Stimulated activated CD4-positive, alpha-beta T cell treated with anti-CD3 and anti-CD28 coated beads, Interleukin-4, amount 100 ng/mL, for 1 hour (primary cell): ENCODE measurements at places on chromosomes 5 and 9.

DNA sequence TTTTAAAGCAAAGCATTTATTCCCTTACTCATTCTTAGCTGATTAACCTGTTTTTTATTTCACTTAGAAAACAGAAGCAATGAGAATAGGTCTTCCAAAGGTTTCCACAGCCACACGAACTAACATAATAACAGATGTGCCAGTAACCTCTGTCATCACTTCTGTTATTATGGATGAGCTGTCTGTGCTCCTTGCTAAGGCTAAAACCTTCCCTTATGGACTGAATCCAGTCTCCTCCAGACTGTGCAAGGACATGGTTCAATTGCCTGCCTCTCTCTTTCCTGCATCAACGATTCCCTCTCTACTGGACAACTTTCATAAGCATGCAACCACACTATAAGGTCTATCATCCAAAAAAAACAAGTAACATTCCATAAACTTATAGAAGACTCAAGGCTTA lies 1446.2 kb downstream of the MAT2B start:
- no peak for DNase-seq

DNA sequence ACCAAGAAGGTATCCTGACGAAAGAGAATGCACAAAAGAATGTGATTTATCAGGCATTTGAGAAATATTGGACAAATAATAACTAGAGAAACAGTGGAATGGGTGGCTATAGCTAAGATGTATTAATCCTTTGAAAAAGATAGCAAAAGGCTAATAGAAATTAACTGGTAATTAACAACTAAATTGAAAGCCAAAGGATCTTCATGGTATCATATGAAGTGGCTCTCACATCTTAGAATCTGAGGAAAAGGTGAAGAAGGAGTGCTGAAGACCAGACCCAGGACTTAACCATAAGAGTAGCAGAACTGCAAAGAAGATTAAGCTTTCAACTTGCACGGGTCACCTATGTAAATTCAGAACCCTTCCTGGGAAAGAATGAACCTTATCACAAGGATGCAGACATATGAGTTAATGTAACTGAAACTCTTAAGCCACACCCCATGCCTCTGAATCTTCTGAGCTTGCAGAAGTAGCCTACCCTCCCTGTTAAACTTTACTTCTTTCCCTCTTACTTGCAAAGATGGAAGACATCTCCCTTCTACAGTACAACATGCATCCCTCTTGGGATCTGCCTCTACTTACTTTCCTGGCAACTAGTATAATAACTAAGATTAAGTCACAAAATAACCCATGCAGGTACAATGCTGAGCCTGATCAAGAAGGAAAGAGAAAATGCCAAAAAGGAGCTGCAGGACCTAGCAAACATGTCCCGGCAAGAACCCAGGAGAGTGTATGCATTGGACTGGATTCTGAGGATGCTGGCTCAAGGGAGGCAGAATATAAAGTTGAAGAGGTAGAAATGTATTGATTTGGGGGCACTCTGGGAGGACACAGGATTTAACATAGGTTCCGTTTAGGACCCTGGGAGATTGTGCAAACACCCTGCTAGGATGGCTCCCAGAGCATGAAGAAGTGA lies 395.5 kb upstream of the SLC30A5 start:
- DNase-seq: no peak

- no peak for DNase-seq
These were observed 36.3 kb downstream of the ITGA2 start for GRCh38 chr5:53025487-53025886.

DNA sequence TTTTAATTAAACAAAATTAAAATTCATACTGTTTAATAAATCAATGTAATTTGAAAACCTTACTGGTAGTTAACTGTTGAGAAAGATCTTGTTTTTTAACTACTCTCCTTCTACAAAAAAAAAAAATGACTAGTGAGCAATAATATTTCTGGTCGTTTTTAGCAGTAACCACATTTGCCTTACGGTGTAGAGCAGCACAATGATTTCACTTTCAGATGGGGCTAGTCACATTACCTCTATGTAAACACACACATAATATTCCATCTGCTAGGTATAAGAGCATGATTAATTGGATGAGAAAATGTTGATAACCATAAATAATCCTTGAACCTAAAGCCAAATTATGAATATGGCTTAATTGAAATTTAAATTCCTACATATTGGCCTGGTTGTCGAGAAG lies 198.1 kb downstream of the CHSY3 start:
- DNase-seq: no peak

- DNase-seq: no peak
These were observed 399.0 kb downstream of the LRRC70 start for GRCh38 chr5:62977661-62978060.

GRCh38 chr5:169581580-169582227 lies 1.9 kb upstream of the SPDL1 start:
- DNase-seq: peak; percentile 55

DNA sequence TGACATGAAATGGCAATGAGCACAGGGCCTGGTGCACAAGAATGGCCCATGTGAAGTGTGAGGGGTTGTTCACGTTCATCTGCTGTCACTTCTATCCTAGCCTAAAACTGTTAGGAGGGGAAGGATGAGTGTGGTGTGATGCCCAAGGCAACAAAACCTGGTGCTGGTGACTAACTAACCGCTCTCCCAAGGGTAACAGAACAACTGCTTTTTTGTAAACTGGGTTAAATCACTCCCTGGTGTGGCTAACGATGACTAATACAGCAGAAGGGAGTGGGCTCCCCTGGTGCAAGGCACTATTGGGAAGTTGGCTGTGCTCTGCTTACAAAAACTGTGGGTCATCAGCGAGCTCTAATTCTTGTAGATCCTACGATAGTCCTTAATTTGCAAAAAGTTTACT lies 103.2 kb upstream of the VCAN start:
- no peak for DNase-seq

DNA sequence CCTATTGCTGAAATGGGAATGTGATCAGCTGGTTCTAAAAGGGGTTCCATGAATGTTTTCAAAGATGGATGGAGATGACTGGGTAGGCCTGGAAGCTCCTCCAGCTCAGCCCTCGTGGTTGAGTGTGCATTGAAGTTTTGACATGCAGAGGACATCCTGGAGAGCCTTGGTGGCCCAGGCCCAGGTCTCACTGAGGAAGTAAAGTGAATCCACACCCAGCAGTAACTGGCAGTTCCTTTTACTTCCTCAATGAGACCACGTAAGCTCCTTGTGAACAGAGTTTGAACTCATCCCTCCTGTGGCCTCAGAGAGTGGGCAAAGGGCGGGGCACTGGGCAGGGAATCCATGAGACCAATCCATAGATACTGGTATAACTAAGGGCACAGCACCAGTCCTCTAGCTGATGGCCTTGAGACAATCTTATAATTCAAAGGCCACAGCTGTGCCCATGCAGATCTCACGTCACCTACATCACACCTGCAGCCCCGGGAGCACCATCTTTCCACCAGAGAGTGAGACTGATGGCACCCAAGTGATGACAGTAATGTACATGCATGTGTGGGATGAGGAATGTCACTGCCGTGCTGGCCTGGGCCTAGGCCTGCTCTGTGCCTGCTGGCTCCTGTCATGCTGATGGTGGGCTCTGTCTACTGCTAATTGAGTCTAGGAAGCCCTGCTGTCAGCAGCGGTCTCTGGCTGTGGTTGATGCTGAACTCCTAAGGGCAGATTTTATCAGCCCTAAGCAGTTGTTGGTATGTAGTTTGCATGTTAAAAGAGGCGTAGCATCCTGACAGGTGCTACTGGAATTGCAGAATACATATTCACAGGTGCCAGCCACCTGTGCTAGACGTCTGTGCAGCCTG lies 257.8 kb downstream of the FSTL4 start:
- DNase-seq: no peak

DNA sequence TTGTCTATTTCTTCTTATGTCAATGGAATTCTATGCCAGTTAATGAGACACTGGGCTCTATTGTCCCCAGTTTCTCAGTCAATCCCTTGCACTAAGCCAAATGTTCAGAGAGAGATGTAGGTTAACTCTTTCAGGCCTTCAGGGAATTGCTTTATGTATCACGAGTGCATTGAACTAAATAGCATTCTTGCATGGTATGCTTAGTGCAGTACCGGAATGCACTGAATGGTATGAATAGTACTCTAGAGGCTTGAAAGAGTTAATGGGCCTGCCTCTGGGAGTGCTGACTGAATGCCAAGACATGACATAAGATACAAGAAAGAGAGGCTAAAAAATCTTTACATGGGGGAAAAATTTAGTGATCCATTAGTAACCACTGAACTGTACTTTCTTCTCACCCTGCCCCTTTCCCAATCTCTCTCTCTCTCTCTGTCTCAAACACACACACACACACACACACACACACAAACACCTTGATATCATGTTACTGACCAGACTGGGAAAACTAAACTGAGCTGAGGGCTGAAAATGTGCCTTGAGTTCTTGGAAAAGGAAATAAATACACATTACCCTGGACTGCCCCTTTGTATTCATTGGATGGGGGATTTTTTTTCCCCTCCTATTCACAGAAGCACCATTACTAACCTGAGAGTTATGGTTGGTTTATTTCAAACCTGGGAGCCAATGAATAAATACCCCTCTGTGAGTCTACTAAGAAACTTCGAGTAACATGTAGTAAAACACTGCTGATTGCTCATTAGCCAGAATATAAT lies 35.4 kb upstream of the TMC1 start:
- no peak for DNase-seq

- no peak for DNase-seq
These were observed 88.5 kb downstream of the FEM1C start for GRCh38 chr5:115456056-115456455.

DNA sequence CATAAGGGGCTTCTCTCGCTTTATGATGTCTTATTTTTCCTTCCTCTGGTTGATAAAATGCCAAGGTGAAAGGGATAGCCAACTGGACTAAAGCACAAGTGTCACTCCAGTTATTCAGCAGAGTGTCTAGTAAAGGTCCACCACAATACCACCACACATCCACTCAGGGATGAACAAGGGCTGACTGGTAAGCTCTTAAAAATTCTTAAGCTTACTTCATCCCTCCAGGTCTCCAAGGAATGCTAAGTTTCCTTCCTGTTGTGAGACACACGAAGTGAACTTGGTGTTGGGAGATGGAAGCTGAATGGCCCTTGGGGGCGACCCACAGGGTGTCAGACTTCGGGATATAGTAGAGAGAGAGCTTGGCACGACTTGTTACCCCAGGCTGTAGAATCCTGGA lies 3.2 kb upstream of the HMGCS1 start:
- DNase-seq: no peak
